GM12878 (cell line): ENCODE measurements at places on chromosomes 2 and 18.

- H3K36me3 ChIP-seq = no peaks in the 10 kb centered on the region
- H3K27me3 ChIP-seq = no peaks in the 10 kb centered on the region
- no peak overlapping the region for H3K4me3 ChIP-seq
- H3K4me1 ChIP-seq = no peaks in the 10 kb centered on the region
Observed at GRCh38 chr2:185187421-185187820, 551.2 kb upstream of the FSIP2 start.

DNA sequence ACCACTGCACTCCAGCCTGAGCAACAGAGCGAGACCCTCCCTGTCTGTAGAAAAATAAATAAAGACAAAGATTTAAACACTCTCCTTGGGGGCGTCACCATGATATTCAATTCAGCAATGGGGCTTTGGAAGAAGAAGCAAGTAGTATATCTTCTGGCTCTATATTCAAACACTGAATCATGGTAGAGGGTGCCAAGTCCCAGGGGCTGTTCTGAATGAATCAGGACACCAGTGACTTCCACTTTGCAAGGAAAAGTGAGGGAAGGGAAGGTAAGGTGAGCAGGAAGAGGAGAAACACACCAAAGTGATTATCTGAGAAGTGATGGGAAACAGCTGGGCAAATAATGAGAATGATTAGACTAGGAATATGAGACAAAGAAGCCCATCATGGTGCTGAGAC lies 80.5 kb downstream of the AAK1 start:
- peaks cover 5% of the 10 kb centered on the region for H3K4me1 ChIP-seq
- H3K27me3 ChIP-seq = no peaks in the 10 kb centered on the region

DNA sequence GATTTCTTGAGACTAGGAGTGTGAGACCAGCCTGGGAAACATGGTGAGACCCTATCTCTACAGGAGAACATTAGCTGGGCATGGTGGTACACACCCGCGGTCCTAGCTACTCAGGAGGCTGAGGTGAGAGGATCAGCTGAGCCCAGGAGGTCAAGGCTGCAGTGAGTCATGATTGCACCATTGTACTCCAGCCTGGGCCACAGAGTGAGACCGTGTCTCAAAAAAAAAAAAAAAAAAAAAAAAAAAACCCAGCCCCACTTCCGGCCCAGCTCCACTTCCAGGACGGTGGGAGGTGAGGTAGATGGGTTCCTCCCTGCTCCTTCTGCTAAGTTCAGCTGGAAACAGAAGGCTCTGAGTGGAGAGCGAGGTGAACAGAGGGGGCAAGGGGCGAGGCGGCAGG lies 41.4 kb upstream of the NFATC1 start:
- DNase-seq = no peak
- H3K4me1 ChIP-seq = peaks cover 10% of the 10 kb centered on the region
- H3K36me3 ChIP-seq = no peaks in the 10 kb centered on the region; the same call in 1 of the 2 replicates
- H3K4me3 ChIP-seq = no peak overlapping the region

DNA sequence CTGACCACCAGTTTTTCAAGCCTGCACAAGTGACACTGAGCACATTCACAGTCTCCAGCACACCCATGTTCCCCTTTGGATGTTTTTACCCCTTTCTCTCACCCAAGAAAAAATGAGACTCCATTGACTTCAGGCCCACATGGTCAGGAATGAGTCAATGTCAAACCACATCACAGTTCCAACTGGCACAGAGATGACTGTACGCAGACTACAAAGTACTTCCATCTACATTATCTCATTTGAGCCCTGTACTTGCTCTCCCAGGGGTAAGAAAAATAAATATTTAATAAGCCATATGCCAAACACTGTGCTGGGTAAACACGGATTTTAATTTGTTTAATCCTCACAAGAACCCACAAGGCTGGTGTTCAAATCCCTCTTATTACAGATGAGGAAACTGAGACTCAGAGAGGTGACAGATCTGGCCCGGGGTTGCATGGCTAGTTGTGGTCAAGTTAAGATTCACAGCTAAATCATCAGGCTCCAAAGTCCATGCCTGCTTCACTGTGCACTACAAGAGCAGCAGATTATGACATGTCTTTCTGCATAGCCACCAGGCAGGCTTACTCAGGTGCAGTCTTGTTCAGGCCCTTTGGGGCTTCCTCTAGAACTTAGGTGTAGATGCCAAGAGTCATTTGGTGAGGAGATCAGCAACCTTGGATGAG lies 106.1 kb downstream of the TXNL1 start:
- no peaks in the 10 kb centered on the region for H3K4me1 ChIP-seq
- peak; percentile 71 for DNase-seq
- H3K27ac ChIP-seq = no peak overlapping the region
- no peak overlapping the region for H3K4me3 ChIP-seq
- no peaks in the 10 kb centered on the region for H3K36me3 ChIP-seq
- H3K27me3 ChIP-seq = no peaks in the 10 kb centered on the region

DNA sequence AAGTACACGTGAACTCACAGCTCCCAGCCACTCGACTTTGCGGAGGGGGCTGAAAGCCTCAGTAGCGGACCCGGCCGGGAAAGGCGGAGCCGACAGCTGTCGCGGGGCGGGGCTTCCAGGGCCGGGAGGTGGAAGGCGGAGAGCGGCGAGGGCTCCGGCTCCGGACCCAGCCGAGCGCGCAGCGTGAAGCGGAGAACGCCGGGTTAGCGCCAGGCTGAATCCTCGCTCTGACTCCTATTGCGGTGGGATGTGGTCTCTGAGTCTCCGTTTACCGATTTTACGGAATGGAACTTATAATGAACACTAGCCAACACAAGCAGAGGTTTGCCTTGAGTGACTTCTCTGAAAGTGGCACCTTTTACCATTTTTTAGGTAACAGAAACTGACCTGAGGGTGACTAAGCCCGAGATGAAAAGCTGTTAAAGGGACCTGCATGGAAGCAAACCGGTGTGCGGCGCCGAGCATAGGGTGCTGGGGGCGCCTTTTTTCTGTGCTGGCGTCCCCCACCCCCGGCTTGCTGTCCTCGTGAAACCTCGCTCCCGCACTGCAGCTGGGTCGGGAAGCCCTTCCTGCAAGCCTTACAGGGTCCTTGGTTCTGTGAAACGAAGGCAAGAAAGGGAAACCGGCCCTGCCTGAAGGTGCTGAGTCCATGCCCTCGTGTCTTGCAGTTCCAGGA lies 72.9 kb downstream of the EN1 start:
- no peaks in the 10 kb centered on the region for H3K4me1 ChIP-seq
- peaks cover 6% of the 10 kb centered on the region; the same call in 1 of the 2 replicates for H3K27me3 ChIP-seq
- no peak overlapping the region for H3K27ac ChIP-seq
- DNase-seq = no peak
- H3K4me3 ChIP-seq = no peak overlapping the region

DNA sequence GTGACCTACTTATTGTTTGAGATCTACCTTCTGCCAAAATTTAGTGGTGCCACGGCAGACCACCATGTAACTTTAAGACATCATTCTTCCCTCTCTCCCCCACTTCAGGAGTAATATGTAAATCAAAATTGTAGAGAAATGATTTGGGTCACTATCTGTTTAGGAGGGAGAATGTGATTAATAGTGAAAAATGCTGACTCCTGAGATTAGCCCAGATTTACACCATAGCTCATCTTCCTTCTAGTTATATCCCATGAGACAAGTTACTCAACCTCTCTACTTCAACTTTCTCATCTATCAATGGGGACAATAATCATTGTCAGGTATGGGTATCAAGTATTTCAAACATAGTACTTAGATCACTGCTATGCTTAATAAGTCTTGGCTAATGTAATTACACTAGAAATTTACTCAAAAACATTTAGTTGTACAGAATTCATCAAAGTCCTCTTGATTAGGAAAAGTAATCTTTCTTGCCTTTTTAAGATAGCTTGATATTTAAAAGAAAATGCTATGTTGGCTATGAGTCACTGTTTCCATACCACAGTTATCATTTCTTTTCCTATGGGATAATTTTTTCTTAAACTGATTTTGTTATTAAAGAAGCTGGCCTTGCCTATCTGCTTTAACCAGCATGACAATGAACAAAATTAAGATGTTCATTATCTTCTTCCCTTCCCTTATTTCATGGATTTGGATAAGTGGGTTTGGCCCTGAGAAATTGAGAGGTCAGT lies 1038.9 kb upstream of the ZEB2 start:
- no peak overlapping the region for H3K27ac ChIP-seq
- H3K36me3 ChIP-seq = no peaks in the 10 kb centered on the region
- no peaks in the 10 kb centered on the region for H3K27me3 ChIP-seq
- no peak overlapping the region for H3K4me3 ChIP-seq
- H3K4me1 ChIP-seq = no peaks in the 10 kb centered on the region
